NCI-H1417 treated with DMSO at 0.1 percent for 48 hours (cell line): ENCODE measurements at places on chromosomes 6 and 20.

- no peak for DNase-seq
Observed at GRCh38 chr20:49395183-49395582, 87.3 kb downstream of the KCNB1 start.

- no peak for DNase-seq
Observed at GRCh38 chr6:24936641-24937317, 1.0 kb upstream of the RIPOR2 start.

GRCh38 chr6:105616521-105616920 lies 213.6 kb upstream of the PREP start:
- no peak for DNase-seq

- DNase-seq: peak; percentile 18
Observed at GRCh38 chr20:50460608-50461267, 49.4 kb upstream of the PTPN1 start.

DNA sequence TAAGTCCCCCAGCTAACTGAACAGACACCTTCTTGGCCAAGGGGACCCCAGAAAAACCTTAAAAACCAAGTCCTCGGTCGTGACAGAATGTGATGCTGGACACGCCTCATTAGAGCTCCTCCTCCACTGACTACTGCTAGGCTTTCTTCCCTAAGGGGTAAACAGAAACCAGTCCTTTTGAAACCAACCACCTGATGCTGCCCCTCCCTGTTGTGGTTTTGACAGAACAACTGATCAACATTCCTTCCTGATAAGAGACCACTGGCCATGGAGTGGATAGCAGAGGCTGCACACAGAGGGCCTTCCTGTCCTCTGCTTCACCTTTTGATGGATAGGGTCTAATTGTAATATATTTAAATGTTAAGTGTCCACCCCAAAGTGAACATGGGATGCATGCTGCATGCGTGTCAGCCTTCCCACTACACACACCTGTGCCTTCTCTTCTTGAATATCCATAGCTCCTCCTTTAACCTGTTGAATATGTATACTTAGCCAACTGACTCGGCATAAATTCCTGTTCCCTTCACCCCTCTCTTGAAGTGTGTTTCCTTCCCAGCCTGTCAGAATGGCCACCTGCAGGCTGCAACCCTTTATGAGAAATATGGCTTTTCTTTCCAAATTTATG lies 27.9 kb upstream of the SLC2A12 start:
- no peak for DNase-seq

DNA sequence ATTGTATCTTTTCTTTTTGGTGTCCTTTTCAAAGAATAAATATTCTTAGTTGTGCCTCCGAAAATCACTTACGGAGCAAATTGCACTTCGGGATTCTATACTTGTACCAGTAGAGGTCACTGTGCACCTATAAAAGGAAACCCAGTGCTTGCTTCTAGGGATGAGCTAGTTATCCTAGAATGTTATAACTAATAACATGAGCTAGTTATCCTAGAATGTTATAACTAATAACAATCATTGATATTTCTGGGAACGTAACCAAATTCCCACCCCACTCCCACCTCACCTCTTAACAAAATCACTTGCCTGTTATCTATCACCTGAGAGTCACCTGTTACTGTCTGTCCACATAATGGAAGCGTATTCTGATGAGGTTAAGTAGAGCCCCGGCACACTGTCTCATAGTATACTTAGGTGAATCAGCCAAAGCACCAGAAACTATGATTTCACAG lies 126.9 kb upstream of the TIAM2 start:
- DNase-seq: peak; percentile 11

GRCh38 chr6:167691533-167692312 lies 135.0 kb upstream of the AFDN start:
- no peak for DNase-seq

GRCh38 chr6:34011264-34011663 lies 134.6 kb downstream of the GRM4 start:
- DNase-seq: no peak

DNA sequence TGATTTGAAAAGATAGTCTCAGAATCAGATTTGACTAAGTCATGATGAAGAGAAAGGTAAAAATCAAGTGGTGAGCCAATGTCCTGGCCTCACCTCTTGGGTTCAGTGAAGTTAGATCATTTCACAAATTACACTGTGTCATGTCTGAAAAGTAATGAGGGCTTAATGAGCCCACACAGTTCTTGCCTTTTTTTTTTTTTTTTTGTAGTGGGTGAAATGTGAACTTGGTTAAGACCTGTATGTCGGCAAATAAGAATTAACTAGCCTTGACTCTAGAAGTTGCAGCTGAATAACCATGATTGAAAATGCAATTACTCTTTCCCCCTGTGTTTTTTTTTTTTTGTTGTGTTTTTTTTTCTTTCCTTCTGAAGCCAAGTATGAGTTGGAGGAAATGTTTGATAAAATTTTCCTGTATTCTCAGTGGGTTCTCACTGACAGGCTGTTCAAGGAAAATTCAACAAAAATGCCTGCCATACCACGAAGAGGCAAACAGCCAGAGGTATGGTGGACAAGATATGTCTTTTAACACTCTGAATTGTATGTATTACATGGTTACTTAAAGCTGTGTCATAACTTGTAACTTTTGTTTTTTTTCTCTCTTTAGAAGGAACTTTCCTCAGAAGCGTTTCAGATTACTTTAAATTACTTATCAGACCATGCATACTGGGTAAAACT lies 135.2 kb upstream of the MLIP start:
- no peak for DNase-seq

GRCh38 chr6:160319246-160319645 lies 28.9 kb upstream of the SLC22A3 start:
- DNase-seq: no peak

DNA sequence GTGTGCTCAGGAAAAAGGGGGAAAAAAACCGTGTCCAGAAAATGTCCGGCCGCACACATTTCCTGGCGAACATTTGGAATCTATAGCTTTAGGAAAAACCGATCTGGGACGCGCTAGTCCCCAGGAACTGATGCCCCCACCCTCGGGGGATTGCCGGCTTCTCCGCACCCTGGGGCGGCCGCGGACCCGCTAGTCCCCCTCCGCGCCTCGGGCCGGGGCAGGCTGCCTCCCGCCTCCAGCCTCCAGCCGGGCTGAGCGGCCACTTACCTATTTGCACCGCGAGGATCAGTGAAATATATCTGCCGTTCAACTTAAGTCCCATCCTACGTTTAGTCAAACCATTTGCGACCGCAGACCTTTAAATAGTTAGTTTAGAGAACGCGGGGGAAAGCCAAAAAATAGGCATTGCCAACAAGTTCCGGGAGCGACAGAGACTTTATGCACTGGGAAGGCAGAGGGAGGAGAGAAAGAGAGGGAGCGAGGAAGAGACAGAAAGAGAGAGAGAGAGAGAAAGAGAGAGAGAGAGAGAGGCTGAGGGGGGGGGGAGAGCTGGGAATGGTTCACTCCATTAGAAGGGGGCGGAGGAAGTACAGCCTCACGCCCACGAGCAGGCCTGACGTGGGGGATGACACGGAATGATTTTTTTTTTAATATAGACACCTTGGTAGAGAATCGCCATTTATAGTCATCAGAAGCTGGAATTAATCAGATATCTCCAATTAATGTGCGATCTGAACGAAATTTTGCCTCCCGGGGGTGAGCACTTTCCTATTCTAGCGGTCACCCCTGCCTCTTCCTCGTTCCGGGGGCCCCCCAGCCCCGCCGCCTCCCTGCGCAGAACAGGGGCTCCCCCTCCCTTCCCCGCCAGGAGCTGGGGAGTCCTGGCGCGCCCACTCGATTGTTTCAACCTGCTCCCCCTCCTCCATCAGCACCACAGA lies at the start of gene NRN1:
Gene NRN1, minus strand, starts transcription at position 498 of the 938 bp plus-strand sequence. Its CDS starts 176 bp downstream, at position 322.
- DNase-seq: no peak

GRCh38 chr20:5751856-5752255 lies 1.7 kb downstream of the SHLD1 start:
- DNase-seq: no peak

DNA sequence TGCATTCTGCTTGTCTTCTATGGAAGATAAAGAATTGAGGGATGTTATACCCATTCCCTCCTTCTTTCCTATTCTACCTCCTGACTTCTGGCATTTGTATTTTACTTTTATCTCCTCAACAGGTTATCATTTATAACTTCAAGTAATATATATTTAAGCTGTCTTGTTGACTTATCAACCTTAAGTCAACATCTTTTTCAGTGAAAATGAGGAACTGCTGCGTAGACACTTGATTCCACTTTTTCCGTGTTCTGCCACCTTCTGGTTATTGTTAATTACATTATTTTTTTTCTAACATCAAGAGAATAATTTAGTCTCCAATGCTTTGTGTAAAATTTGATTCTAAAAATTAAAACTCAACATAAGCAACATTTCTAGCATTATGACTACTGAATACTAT lies 107.5 kb downstream of the PRKN start:
- DNase-seq: no peak

GRCh38 chr20:19764207-19764606 lies 6.1 kb downstream of the RIN2 start:
- DNase-seq: no peak

DNA sequence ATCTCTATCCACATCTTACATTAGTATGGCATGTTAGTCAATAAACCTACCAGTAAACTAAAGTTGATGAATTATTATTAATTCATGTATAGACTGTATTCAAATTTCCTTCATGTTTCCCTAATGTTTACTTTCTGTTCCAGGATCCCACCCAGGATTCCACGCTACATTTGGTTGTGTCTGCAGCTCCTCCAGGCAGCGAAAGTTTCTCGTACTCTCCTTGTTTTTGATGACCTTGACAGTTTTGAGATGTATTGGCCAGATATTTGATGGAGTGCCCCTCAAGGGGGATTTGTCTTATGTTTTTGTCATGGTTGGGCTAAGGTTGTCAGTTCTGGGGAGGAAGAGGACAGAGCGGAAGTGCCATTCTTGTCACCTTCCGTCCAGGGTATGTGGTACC lies 445.2 kb upstream of the CDH4 start:
- DNase-seq: no peak
